Natural killer cell treated with Interleukin-12 subunit alpha and Interleukin-12 subunit beta and Interleukin-15 and Interleukin-18, amount 100 ng/mL, for 72 hours (primary cell): ENCODE measurements at places on chromosomes 4 and X.

DNA sequence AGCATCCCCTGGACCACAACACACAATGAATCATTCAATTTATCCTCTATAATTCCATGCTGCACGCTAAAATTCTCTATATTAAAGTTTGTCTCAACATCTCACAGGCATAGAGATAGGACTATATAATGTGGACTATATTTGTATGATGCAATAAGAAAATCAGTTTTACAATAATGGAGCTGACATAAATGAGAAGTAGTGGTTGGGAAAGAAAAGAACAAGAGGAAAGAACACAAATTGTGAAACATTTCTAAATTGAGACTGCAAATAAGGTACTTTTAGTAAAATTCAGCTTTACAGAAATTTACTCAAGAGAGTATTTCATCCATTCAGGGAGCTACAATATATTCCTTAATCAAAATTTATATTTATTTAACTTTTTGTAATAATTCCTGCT is 120.4 kb downstream of the ARAP2 start:
- peaks cover 15% of the 10 kb centered on the region for H3K4me1 ChIP-seq
- H3K4me3 ChIP-seq, result no peak overlapping the region
- DNase-seq, result no peak
- peaks cover 21% of the 10 kb centered on the region for H3K36me3 ChIP-seq
- H3K27ac ChIP-seq, result peak overlapping the region; percentile 25

DNA sequence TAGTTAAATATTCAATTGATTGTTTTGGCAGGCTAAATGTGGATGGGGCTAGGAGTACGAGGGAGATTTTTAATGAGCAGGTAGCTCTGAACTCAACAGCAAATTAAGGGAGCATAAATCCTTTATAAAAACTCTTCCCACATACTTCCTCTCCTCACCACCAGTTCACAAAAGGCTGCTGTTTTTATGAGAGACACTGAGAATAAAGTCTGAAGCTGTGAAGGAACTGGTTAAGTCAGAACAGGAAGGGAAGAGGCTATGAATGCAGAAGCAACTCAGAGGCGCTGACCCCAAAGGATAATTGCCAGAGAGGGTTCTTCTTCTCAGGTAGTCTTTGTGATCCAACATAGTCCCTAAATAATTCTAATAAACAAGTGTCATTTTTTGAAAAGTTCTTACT is 406.1 kb downstream of the GPM6A start:
- H3K36me3 ChIP-seq, result peaks cover 4% of the 10 kb centered on the region
- no peak overlapping the region for H3K27ac ChIP-seq
- no peak for DNase-seq
- H3K4me1 ChIP-seq, result no peaks in the 10 kb centered on the region
- H3K4me3 ChIP-seq, result no peak overlapping the region

- no peaks in the 10 kb centered on the region for H3K36me3 ChIP-seq
- H3K27me3 ChIP-seq, result no peaks in the 10 kb centered on the region
- no peak for DNase-seq
- peak overlapping the region; percentile 85 for H3K4me3 ChIP-seq
Observed at GRCh38 chrX:13000301-13000811, 25.4 kb downstream of the TMSB4X start.

DNA sequence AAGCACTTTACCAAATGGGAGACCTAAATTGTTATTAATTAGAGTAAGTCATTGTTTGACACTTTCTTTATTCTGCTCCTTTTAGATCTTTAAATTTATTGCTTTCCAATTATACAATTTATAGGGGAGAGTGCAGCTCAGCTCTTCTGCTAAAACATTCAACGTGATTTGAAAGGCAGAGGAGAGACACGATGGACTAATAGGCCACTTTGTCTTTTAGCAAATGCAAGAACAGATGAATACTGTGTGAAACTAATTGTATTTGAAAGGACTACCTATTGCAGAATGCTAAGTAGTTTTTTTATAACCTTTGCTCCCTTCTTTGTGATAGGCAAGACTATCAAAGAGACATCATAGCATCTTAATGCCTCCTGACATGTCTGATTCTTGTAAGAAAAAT is 320.4 kb upstream of the KLF3 start:
- DNase-seq, result no peak
- no peak overlapping the region for H3K4me3 ChIP-seq
- peaks cover 7% of the 10 kb centered on the region for H3K4me1 ChIP-seq
- no peak overlapping the region for H3K27ac ChIP-seq

DNA sequence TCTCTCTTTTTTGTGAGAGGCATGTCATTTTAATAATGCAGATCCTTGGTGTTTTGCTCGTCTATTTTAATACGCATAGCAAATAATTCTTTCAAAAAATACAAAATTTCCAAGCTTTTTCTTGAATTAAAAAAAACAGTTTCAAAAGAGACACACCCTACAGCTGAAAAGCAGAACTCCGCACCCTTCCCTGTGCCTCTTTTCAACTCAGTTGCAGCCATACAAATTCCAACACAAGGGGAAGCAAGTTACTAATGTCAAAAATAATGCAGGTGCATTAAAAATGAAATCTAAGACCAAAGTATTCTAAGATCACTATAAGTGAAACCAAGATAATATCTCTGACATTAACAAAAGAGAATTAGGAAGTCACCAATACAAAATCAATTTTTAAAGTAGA is 66.6 kb downstream of the NR3C2 start:
- peak overlapping the region; percentile 35 for H3K27ac ChIP-seq
- no peak overlapping the region for H3K4me3 ChIP-seq
- peaks cover 5% of the 10 kb centered on the region for H3K4me1 ChIP-seq
- no peaks in the 10 kb centered on the region for H3K36me3 ChIP-seq
